Right renal pelvis (tissue), 4 donors: ENCODE measurements at places on chromosomes 2 and 18.

DNA sequence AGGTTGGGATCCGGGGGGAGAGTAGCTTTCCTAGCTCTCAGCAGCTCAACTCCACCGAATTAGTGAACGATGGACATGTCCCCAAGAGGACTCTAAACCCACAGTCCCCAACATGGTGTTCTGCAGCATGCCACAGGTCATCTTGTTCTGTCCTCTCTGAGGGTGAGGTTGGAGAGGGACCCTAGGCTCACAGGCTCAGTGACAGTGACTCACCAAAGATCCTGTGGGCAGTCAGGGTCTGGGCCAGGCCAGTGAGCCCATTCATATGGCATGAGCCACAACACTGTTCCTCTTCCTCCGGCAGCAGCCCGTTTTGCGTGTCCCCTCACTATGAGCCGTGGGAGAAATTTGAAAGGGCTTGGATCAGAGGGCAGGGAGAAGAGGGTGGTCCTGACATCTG lies 2.8 kb upstream of the SLC20A1 start:
- DNase-seq: no peak

DNA sequence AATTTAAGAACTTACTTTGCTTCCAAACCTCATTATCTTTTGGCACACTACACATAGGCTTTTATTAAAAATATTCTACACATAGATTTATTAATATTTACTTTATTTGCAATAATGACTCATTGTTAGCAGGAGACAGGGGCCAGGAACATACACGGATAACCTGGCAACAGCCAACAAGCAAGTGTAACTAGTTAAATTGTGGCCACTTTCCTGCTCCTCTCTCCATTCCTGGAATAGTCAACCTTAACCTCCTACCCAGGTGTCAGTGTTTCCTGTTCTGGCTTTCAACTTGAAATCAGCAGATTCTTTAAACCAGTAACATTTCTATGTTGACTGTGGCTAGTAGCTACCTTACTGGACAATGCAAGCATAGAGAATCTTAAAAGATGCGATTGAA lies 26.5 kb downstream of the ACVR1 start:
- DNase-seq: no peak

DNA sequence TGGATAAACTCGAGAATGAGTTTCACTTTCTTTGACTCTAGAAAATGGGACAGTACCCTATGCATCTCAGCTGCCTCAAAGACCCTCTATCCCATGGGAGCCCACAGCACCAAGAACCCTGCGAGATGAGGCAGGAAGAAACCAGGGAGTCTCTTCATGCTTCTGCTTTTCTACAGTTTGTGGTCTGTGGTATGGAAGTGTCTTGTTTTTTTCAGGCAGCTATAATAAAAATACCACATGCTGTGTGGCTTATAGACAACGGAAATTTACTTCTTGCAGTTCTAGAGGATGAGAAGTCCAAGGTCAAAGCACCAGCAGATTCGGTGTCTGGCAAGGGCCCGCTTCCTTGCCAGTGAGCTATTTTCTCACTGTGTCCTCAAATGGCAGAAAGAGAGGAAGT lies 257.9 kb downstream of the SUCLG1 start:
- no peak for DNase-seq

DNA sequence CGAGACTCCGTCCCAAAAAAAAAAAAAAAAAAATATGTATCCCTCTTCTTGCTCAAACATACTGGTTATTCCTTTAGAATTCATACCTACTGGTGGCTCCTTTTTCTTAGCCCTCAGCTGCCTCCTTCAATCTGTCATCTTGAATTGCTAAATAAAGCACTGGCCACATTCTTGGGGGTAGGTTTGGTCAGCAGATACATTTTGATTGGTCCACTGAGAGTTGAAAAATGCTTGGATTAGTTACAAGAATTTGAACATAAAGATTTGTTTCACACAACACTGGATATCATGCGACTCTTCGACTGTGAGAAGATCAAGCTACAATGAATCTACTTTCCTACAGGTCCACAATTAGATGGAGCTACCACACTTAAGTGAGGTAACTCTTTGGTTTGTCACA lies 906.1 kb upstream of the SLC39A10 start:
- DNase-seq: no peak

DNA sequence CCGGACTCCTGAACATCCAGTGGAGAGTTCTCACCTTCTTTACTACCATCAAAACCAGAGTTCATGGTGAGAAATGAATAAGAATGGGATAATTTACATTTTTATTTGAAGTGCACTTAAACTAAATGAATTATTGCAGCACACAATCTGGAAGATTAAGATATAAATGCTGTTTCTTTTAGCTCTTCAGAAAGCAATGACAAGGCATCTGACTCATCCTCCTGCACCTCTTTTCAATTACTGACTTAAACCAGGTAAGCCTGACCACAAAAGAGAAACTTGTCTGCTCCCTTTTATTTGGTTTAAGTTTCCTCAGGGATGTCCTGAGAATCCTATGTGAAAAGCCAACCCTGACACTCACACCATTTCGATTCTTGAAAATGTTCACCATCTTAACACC lies 720 bp upstream of the DSC2 start:
- DNase-seq: no peak

DNA sequence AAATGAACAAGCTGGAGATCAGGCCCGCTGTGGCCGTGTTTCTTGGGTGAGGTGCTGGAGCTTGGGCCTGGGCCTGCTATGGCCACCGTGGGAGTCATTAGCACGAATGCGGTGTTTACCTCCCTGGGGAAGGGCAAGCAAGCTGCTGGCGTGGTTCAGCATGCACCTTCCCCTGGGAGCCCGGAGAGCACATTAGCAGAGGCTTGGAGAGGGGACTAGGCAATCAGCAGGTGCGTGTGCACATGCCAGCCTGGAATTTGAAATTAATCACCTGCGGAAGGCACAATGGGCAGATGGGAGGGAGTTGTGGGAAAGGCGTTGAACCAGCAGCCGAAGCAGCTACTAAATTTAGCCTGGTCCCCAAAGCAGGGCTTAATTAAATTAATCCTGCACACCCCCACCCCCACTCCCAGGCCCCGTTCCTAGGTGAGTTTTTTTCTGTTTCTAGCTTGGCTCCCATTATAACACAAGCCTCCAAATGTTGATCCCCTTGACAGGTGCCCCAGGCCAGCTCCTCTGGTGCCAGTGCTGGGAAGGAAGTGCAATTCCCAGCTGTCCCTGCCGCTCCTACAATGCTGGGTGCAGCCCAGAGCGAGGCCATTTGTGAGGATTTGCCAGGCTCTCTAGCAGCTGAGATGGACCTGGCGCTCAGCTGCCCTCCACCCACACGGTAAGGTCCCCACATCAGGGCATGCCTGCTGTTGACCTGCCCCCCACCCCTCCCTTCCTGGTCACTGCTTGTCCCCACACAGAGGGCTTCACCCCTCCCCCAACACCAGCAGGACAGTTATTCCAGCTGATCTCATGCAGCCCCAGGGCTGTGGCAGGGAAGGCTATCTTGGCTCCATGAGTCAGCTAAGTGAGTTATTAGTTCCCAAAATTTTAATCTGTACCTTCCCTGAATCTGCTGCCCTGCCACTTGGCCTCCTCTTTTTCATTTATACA lies 115.0 kb downstream of the ZBTB7C start:
- no peak for DNase-seq

GRCh38 chr2:238431-238830 lies 25.4 kb downstream of the SH3YL1 start:
- no peak for DNase-seq

GRCh38 chr2:163548970-163549369 lies 186.8 kb downstream of the FIGN start:
- no peak for DNase-seq

DNA sequence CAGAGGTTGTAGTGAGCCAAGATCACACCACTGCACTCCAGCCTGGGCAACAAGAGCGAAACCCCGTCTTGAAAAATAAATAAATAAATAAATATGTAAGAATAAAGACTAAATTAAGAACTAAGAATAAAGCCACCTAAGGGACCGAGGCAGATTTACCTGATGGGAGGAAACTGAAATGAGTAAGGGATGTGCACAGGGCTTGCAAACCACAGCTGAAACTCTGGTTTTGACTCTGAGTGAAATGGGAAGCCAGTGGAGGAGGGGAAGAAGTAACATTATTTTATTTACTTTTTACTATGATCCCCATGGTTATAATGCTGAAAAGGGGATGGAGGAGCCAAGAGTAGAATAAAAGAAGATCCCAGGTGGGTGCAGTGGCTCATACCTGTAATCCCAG lies 107.3 kb downstream of the CABYR start:
- no peak for DNase-seq

GRCh38 chr2:21728133-21728532 lies 604.4 kb downstream of the TDRD15 start:
- DNase-seq: no peak

- DNase-seq: peak; percentile 78
Measured at GRCh38 chr2:189674374-189675112, at the start of gene ANKAR. Gene ANKAR (plus strand): TSS chr2:189674670. CDS start chr2:189676491, 1,821 bp downstream.

- DNase-seq: no peak
Measured at GRCh38 chr2:39660612-39661236, 5.0 kb upstream of the TMEM178A start.

- no peak for DNase-seq
Measured at GRCh38 chr2:52423111-52423510, 1344.5 kb upstream of the CHAC2 start.

- DNase-seq: no peak
Measured at GRCh38 chr2:241808721-241809382, at the start of gene NEU4. Gene NEU4 (plus strand): TSS chr2:241809193. CDS start chr2:241814485, 5,292 bp downstream.

DNA sequence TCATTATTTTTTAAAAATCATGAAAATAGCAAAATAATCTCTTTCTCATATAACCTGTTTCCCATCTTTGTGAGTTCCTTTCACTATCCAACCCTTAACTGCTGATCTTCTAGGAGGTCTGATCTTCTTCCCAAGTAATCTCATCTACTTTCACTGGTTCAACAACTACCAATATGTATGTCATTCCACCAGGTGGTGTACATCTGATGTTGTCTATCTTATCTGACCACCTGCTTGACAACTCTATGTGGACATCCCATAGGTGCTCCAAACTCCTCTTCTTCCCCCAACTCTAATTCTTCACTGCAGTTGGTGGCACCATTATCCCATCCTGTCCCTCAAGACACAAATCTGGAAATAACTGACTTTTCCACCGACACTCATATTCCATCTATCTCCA lies 62.5 kb downstream of the FAM228A start:
- DNase-seq: no peak

- DNase-seq: no peak
Measured at GRCh38 chr2:40458271-40458794, 6.4 kb upstream of the SLC8A1 start.

GRCh38 chr2:85174943-85175342 lies 41.8 kb downstream of the TCF7L1 start:
- DNase-seq: no peak

GRCh38 chr2:44470151-44470550 lies 108.4 kb downstream of the CAMKMT start:
- DNase-seq: no peak

DNA sequence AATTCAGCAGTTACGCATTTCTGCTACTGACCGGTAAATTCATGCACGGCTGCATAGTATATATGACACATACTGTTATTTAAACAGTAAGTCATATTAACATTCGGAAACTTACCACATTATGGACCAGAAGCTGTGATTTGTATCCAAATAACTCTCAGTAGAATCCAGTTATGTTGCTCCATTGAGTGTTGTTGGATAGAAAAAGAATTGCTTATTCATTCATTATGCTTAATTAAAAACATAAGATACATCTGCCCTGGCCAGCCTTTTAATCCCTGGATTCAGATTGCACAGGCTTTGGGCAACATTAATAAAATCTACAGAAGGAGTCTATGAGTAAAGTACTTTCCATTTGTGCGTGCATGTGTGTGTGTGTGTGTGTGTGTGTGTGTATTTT lies 111.3 kb downstream of the CPS1 start:
- no peak for DNase-seq

DNA sequence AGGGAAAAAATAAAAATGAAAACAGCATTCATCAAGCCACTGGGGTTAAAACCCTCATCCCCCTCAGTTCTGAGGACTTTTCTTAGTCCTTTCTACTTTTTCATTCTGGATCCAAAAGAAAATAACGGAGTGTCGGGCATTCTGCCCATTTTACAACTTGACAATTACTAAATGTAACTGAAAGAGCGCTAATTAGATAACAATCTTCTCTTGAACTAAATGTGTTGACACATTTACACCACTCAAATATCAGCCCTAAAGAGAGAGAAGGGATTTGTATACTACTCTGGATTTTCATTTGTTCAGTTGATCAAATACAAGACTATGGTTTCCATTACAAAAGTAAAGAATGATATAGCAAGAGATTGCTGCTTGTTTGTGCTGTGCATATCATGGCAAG lies 27.5 kb downstream of the ABCA12 start:
- DNase-seq: no peak
